ENCODE measurements at places on chromosomes 6 and 20. TPM values are rescaled to one million over a fixed set of nuclear protein-coding genes. Genes with fewer than 3 reads are reported as not detected.

Gene WFDC5
- not detected for polyA plus RNA-seq

Gene WFDC12
- polyA plus RNA-seq: 1.2 TPM

Gene C6orf141
- polyA plus RNA-seq: 1.8 TPM

Gene SASH1
- 10.2 TPM for polyA plus RNA-seq

Gene OR2H1
- polyA plus RNA-seq: not detected

Gene C6orf15
- polyA plus RNA-seq: not detected

Gene IRAK1BP1
- polyA plus RNA-seq: 1.8 TPM

Gene RIMS1
- 0.77 TPM for polyA plus RNA-seq

Gene FABP7
- polyA plus RNA-seq: not detected

Gene PAK5
- not detected for polyA plus RNA-seq

Gene PSMB1
- 271 TPM for polyA plus RNA-seq

Gene FOXC1
- not detected for polyA plus RNA-seq

Gene LTA
- polyA plus RNA-seq: not detected

Gene SMIM26
- 168 TPM for polyA plus RNA-seq
